Caco-2 (cell line): ENCODE measurements at places on chromosomes 4 and X. TPM values are rescaled to one million over a fixed set of nuclear protein-coding genes. Genes with fewer than 3 reads are reported as not detected.

MAGEC2 gene
- not detected in 2 replicates for total RNA-seq

MAP9 gene
- not detected in 2 replicates for total RNA-seq

BEND2 gene
- not detected in 2 replicates for total RNA-seq

NAP1L3 gene
- not detected in 2 replicates for total RNA-seq

CXorf49 gene
- not detected in 2 replicates for total RNA-seq

TMEM185A gene
- 14.2 and 17.1 TPM in 2 replicates for total RNA-seq

SHOX gene
- not detected in 2 replicates for total RNA-seq

NUDT11 gene
- not detected in 2 replicates for total RNA-seq

SSX1 gene
- total RNA-seq, result not detected in 2 replicates

IL1RAPL2 gene
- not detected in 2 replicates for total RNA-seq

POU4F2 gene
- total RNA-seq, result not detected in 2 replicates

TRIM2 gene
- total RNA-seq, result 62.0 and 62.3 TPM in 2 replicates

DNA sequence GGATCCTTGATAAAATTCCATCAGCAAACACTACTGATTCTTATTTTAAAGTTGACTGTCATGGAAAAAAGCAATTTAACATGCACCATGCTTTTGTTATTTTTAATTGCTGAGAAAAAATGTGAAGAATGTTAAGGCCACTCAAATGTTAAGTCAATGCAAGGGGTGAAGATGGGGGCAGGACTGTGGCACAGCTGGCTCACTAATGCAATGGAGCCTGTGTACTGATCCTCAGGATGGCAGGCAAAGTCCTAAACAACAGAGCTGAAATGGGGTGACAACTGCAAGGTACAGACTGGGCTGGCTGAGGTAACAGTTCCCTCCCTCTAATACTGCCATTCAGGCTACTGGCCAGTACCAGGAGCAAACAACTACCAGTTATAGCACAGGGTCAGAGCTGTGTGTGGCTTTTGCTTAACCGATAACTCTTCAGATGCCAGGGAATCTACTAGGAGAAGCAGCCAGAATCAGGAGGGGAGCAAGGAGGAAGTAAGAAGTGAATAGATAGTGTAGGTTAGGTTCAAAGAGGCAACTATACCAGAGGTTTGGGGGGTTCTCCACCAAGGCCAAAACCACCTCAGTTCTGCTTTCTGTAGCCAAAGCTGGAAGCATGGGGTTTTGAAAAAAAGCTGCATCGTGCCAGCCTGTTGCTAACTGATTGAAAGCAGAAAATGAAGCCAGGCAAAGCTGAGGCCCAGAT is 372.6 kb downstream of the OPHN1 start:
- no peak for DNase-seq

DNA sequence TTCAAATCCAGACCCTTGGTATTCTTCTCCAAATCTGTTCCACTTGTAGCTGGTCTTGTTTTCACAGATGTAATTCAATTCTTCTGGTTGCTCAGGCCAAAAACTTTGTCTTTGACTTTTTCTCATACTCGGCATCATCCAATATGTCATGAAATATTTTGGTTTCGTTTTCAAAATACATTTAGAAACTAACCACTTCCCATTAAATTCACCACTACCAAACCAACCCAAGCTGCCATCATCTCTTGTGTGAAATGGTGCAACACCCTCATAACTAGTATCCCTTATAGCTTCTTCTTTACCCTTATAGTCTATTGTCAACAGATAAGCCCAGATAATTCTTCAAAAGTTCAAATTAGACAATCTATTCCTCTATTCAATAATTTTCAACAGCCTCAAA is 192.1 kb downstream of the PRR32 start:
- DNase-seq, result no peak

DNA sequence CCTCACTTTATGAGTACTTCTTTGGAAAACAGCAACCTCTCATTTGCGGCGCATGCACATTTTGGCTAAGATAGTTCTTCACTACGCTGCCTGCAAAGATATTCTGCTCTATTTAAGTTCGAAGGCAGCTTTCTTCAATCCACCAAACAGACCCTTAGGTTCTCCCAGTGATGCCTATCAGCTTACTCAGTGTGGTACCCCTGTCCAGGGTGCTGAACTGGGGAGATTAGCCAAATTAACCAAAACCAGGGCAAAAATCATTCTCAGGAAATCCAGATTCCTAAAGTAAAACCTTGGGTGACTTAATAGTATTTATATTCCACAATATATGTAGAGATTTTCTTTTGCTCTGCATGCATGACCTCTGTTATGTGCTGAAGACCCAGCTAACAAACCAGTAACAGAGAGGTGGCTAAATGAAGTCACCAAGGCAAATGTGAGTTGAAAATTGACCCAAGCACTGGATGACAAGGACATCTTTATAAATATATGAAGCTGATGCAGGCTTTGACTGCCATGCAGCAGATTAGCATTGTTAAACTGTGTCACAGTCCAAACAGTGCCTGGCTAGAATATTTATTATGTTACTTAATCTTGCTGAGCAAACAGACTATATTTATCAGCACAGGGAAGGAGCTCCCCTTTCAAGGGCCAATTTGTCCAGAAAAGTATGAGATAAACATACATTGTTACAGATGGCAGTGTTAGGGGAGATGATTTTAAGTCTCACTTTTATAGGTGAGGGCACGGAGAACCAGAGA is 418.2 kb downstream of the STIM2 start:
- peak; percentile 58 for DNase-seq

DNA sequence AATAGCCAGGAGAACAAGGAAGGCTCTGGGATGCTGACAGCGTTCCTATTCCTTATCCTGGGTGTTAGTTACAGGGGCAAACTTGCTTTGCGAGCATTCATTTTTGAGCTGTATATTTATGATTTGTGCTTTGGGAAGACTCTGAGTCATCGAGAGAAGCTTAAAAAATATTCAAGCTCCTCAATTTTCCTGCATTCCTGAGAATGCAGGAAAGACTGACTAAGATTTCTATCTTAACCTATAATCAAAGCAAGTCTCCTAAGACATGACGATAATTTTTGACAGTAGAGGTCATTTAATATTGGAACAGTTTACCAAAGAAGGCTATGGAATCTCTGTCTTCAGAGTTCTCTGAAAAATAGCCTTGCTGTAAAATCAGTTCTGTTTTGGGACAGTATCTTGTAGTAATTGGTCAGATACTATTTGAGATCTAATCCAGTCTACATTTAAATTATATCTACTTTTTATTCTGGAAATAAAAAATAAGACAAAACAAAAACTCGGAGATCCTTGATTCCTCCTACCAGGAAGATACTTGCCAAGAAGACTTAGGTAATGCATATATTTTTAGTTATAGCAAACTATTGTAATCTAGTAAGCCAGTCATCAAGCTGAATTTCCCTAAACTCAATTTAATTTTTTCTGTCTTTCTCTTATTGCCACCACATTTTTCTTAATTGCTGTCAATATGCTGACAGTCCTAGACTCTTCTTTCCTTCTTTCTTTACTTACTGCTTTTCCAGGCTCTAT is 31.7 kb downstream of the BBS12 start:
- no peak for DNase-seq

- peak; percentile 56 for DNase-seq
These were observed 71.0 kb downstream of the PJA1 start for GRCh38 chrX:69093960-69094871.

GRCh38 chr4:126513596-126513995 is 1119.2 kb upstream of the INTU start:
- no peak for DNase-seq

DNA sequence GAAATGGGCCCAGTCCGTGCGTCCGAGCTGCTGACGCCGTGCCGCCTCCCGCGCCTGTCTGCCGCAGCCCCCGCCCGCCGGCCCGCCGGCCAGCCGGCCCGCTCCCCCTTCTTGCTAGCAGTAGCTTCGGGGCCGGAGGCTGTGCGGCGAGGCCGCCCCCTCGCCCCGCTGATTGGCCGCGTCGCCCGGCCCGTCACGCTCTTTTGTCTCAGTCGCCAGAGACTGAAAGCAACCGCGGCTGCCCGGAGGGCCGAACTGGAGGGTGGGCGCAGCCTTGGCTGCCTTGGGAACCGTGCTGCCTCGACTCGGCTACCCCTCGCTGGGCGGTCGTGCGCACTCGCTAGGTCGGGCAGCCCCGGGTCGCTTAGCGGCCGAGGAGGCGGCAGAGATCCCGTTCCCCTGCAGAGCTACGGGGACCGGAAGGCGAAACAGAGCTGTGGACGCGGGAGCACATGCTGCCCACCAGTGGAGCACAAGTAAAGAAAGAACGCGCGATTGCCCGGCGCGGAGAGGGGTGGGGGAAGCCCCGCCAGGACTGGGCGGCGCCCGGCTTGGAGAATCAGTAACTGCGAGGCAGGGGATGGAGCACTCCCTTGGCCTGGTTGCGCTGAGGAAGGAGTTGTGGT is at the start of gene ZCCHC18:
ZCCHC18 (plus strand) TSS at position 198 of the 626 bp plus-strand sequence. CDS start 1,589 bp downstream, outside the sequence.
- peak; percentile 38 for DNase-seq

DNA sequence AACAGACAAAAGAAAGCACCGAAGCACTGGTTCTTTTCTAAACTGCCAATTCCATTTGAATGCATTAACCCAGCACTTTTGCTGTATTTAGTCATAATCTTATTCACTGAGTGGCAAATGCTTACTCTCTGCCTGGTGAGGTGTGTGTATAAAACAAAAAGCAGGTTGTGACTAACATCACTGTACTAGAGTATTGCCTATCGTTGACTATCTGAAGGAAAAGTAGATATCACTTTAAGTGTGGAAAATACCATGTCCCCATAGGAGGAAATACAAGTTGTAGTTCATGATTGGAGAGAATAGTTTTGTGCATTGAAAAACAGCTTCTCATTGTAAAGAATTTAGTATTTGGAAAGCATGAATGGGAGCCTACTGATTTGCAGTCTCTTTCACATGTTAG is 2.7 kb downstream of the PDLIM5 start:
- no peak for DNase-seq

DNA sequence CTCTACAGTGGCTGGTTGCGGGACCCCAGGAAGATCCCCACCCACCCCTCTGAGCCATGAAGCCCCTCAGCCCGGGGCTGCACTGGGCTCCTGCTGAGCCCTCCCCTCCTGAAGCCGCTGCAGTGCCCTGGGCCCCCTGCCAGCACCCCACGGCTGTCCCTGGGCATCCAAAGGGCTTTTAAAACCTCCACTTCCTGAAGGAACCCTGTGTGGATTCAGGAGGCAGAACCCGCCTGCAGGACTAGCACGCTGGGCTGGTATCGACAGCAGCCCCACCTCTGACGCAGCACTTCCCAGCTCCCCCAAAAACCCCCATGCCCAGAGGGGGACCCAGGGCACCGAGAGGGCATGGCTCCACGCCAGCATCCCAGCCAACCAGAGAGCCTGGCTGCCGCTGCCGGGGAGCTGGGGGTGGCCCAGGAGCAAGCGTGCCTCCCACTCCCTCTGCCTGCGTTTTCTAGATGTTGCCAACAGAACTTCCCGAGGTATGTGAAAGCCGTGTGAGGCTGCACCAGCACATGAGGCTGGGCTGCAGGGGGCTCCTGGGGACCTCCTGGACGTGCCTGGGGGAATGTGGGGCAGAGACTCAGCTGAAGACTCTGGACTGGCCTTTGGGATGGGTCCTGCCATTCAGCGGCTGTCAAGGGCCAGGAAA is 6.3 kb downstream of the MXD4 start:
- DNase-seq, result no peak

GRCh38 chr4:79842162-79842561 is 230.9 kb downstream of the ANTXR2 start:
- DNase-seq, result no peak

DNA sequence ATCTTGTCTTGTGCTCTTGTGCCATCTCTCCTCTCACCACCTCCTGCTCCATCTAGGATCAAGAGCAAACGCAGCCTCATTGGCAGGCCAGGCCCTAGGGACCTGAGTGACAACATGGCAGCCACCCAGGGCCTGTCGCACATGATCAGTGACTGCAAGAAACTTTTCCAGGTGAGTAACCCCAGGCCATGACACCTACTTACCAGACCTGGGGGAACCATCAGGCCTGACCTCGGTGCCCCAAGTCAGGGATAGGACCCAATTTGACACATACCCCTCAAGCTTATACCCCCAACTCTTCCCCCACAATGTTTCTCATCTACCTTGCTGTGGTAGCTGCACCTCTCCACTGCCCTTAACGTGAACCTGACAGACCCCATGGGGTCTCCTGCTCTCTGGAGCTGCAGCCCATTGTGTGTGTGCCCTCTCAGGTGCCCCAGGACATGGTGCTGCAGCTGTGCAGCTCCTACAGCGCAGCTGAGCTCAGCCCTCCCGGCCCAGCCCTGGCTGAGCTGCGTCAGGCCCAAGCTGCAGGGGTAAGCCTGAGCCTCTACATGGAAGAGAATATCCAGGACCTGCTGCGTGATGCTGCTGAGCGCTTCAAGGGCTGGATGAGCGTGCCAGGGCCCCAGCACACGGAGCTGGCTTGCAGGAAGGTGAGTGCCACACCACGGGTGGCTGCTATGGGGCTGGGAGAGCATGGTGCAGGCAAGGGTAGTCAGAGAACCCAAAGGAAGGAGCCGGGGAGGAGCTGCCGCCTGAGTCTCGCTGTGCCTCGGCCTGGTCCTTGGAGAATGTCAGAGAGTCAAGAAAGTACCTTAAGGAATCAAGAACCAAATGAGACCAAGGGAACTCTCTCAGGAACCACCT is 74.8 kb downstream of the STARD8 start:
- DNase-seq, result no peak

GRCh38 chr4:1502501-1502886 is 96.3 kb upstream of the NKX1-1 start:
- peak; percentile 14 for DNase-seq

DNA sequence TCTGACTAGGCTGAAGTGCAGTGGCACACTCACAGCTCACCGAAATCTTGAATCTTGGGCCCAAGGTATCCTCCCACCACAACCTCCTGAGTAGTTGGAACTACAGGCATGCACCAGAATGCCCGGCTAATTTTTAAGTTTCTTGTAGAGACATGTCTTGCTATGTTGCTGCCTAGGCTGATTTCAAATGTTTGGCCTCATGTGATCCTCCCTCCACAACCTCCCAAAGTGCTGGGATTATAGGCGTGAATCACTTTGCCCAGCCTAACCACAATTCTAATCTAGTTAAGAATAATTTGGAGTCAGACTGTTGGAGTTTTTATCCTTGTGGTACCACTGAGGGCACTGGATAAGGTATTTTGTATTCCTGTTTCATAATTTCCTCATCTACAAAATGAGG is 317.5 kb upstream of the AGA start:
- no peak for DNase-seq

DNA sequence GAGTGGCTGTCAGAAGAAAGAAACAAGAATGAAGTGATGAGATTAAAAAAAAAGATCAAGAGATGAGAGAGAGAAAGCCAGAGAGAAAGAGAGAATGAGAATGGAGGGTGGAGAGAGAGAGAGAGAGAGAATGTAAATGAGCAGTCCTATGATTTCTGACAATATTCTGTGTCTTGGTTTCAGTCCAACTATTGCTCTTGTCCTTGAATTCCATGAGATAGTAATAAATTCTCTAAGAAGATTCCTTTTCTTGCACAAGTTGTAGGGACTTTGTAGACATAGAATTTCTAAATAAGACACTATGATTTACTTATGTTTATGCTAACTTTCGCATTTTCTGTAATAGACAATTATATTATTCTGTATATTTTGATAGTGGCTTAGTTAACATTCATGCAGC is 149.6 kb upstream of the CTSO start:
- DNase-seq, result no peak
